ENCODE measurements at places on chromosomes 1 and 21.

- DNase-seq = peak; percentile 96
Measured at GRCh38 chr1:50978144-50978851, 8.3 kb downstream of the CDKN2C start.

- DNase-seq = no peak
Measured at GRCh38 chr21:27759820-27760219, 792.9 kb upstream of the ADAMTS5 start.

DNA sequence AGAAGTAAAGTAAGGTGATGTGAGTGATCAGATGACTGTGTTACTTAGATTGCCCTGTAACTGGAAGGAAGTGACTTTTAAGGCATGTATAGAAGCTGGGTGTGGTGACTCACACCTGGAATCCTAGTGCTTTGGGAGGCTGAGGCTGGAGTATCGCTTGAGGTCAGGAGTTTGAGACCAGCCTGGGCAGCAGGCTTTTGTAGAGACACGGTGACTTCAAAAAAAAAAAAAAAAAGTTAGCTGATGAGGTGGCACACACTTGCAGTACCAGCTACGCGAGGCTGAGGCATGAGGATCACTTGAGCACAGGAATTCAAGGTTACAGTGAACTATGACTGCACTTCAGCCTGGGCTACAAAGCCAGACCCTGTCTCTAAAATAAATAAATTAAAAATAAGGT is 2.3 kb upstream of the USP16 start:
- no peak for DNase-seq

DNA sequence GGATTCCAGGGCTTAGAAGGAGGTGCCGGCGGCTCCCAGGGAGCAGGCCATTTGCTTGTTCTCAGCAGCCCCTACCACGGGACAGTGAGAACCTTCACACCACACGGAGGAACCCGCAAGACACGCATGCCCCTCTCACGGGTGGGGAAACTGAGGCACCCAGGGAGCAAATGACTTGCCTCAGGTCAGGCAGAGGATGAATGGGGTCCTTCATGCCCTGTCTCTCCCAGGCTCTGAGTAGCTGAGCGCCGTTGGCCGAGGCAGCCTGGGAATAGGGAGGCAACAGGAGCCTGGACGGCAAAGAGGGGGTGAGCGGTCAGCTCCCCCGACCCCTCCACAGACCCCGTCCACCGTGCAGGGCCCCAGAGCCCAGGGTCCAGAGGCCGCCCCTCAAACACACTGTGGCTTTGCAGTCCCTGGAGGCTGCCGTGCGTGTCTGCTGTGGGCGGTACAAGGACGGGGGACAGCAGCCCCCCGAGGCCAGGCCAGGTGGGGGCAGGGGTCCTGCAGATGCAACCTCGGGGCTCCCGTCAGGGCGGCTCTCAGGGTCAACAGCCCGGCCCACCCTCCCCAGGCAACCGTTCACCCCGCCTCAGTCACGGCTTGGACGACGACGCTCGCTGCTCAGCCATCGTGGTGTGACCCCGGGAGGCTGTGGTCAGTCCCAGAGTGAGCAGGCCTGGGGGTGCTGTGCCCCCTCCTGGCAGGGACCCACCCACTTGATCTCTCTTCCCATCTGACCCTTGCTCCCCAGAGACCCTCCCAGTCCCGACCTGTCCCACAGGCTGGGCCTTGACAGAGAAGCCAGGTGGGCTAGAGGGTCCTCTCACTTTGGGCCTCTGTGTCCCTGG is 15.8 kb upstream of the COL6A2 start:
- no peak for DNase-seq

DNA sequence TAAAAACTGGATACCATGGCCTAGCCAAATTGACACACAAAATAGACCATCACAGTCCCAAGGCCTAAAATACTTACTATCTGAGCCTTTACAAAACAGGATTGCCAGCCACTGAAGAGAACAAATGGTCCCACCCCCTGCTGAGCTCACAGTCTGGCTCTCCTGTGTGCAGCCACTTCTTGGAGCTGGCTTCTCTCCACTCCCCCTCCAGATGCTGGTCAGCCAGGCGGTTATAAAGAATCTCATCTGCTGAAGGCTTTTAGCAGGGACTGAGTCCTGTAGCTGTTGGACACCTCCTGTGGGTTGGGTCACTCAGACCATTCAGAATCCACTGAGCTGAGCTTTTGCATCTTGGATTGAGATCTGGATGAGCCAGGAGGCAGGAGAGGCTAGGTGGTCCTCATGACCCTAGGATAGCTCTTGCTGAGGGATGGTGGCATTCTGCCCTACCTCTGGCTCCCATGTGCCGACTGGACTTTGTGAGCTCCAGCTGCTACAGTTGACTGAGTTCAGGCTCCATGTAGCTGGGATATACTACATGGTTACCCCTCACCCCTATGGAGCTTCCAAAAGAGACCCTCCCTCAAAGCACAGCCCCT is 16.1 kb downstream of the OXCT2 start:
- DNase-seq = no peak

GRCh38 chr1:31421371-31422040 is 8.5 kb downstream of the SERINC2 start:
- DNase-seq = no peak

DNA sequence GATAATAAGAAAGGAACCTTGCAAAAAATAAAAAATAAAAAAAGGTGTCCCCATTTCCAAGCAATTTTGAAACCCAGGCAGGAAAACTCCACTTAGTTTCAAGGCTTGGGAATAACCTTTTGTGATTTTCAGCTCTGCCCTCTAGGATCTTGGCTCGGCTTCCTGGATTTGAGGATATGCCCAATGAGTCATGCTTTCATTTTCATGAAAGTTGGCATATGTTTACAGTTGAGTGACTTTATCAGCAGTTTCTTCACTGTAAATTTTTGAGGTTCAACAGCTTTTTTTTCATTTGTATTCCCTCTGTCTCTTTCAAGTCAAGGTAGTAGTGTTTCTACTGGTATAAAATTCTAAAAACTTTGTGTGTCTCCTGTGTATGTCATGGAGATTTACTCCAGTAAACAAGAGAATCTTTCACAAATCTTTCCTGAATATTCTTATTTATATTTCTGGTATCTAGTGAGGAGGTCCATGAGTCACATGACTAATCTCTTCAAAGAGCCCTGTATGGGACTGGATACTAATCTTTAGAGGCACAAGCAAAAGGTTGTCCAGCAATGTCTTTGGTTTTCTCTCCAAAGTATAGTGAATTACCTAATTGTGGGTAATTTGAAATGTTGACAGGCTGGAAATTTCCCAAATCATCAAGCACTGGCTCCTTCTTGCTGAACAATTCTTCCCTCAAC is 335.3 kb downstream of the BRINP2 start:
- no peak for DNase-seq

DNA sequence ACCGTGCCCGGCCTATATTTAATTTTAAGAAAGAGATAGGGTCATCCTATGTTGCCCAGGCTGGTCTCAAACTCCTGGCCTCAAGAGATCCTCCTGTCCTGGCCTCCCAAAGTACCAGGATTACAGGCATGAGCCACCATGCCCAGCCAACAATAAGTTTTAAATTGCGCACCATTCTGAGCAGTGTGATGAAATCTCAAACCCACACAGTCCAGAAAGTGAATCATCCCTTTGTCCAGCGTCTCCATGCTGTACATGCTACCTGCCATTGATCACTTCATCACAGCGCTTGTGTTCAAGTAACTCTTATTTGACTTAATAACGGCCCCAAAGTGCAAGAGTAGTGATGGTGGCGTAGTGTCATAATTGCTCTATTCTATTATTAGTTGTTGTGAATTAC is 75.4 kb downstream of the APP start:
- no peak for DNase-seq

- DNase-seq = no peak
Measured at GRCh38 chr1:58090640-58091039, 455.9 kb downstream of the OMA1 start.

- no peak for DNase-seq
Measured at GRCh38 chr1:27816921-27817630, 13.5 kb upstream of the PPP1R8 start.

- no peak for DNase-seq
Measured at GRCh38 chr1:166907763-166908162, 31.7 kb upstream of the TADA1 start.

DNA sequence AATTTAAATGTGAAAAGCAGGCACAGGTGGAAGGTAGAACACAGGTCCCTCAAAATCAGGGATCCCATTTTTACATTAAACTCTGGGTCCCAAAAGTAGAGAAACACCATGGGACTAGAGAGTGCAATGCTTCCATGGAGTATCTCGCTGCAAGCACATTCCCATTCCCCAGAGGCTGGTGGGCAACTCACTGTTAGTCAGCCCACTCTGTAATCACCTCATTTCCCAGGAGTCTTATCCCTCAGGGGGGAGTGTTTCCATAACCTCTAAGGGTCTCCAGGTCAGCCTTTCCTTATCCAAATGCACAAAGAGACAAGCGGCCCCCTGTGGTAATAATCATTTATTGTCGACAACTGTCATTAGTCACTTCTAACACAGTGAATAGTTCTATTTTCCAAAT is 490.1 kb upstream of the LRRC7 start:
- DNase-seq = no peak

- no peak for DNase-seq
Measured at GRCh38 chr1:72117621-72118020, 164.7 kb downstream of the NEGR1 start.

- no peak for DNase-seq
Measured at GRCh38 chr21:45454926-45455673, 50.1 kb downstream of the COL18A1 start.

- DNase-seq = no peak
Measured at GRCh38 chr1:26696654-26697430, 1.0 kb downstream of the ARID1A start.

DNA sequence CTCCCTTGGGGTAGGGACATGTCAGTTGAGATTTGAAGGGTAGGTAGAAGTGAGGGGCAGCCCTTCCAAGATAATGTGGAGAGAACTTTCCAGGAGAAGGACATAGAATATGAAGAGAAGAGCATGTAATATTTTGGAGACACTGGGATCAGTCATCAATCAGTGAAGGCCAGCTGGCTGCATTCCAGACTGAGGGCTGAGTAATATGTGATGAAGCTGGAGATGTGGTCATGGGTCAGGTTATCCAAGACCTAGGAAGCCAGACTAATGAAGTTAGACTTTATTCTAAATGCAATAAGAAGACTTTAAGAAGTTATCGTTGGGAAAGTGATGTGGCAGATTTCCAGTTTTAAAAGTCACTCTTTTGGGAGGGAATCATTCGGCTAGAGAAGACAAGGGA is 262.0 kb downstream of the HMCN1 start:
- DNase-seq = no peak

- no peak for DNase-seq
Measured at GRCh38 chr1:8408151-8408839, 90.4 kb downstream of the SLC45A1 start.

GRCh38 chr1:98203466-98203865 is 282.6 kb upstream of the DPYD start:
- DNase-seq = no peak

GRCh38 chr1:110056776-110057175 is 13.7 kb downstream of the ALX3 start:
- DNase-seq = no peak

- no peak for DNase-seq
Measured at GRCh38 chr1:212247179-212247721, 38.0 kb upstream of the PPP2R5A start.

- DNase-seq = no peak
Measured at GRCh38 chr1:38003261-38004250, 1.8 kb downstream of the FHL3 start.

DNA sequence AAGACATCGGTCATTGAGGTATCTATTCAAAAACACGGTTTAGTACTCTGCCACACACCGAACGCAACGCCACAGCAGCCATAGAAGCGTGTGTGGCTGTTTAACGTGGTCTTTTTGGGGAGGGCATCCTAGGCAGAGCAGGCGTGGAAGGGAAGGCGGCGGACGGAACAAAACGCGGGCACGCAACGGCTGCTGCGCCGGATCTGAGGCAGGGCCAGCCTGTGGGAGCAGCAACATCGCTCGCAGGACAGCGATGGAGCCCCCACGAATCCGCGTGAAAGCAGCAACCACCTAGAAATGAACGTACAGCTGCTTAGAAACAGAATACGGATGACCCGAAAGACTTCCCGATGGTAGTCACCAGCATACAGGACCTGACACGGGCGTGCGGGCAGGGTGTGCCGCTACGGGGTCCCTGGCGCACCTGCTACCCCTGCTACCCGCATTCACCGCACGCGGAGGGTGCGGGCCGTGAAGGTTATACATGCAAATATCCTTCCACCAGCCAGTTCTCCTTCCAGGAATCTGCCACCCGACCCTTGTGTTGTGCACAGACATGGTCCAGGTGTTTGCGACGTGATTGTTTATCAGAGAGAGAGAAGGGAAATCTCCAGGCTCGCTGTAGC is 114.4 kb upstream of the COL6A1 start:
- no peak for DNase-seq

Measured in NCI-H2029 (cell line).